ENCODE measurements at places on chromosomes 4 and X.
A peak's percentile ranks its signal among the peaks of the same experiment; 100 is the strongest.

DNA sequence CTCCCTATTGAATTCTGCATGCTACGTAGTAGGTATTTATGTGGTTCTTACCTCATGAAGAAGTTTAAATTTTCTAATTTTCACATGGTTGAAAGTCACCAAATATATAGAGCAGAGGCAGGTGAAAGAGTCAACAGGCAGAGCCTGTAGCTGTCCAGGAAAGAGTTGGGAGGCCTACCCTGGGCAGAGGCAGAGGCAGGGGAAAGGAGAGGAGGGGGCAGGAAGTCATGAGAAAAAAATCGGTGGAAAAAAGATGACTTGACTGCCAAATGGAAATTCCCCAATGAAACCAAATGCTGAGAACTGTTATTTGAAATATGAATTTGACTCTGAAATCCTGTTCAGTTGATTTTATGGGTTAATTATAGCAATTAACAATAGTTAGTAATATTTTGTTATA lies 23.1 kb upstream of the GPR34 start:
- no peak for DNase-seq

DNA sequence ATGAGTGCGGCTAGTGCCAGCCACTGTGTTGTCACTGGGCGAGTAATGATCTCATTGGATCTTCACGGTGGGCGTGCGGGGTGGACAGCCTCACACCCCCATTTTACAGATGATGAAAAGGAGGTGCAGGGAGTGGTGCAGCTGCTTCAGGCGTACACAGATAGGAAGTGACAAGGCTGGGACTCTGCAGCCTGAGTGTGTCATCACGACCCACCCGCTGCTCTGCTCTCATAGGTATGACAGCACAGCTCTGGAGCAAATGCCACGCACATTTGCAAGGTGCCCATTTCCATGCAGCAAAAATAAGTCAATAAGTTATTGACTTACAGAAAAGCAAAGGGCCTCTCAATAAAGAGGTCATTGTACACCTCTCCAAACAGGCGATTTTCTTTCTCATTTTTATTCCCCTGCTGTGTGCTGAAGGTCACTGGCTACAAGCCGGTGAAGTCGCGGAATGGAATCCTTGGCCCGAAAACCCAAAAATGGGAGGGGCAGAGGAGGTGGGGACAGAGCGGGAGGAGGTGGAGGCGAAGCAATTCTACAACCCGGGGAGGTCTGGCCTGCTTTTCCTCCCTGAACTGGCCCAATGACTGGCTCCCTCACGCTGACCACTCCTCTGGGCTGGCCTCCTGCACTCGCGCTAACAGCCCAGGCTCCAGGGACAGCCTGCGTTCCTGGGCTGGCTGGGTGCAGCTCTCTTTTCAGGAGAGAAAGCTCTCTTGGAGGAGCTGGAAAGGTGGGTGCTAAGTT lies at the start of gene SOD3:
TSS of gene SOD3 (plus strand) at position 658 of the 750 bp plus-strand sequence. CDS start 3,949 bp downstream, outside the sequence.
- DNase-seq, result peak; percentile 31

DNA sequence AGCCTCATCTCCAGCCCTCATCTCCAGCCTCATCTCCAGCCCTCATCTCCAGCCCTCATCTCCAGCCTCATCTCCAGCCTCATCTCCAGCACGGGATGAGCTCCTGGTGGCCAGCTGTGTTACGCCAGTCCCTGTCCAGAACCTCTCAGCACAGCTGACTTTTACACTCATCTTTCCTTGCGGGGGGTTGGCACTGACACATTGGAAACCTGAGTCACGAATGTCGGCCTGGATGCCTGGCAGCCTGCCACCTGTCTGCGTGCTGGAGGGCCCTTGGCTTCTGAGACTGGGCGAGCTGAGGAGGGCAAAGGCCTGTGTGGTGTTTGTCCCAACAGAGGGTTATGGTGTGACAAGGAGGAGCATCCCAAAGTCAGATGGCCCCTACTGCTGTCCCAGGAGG lies 66.1 kb upstream of the HGFAC start:
- DNase-seq, result no peak

DNA sequence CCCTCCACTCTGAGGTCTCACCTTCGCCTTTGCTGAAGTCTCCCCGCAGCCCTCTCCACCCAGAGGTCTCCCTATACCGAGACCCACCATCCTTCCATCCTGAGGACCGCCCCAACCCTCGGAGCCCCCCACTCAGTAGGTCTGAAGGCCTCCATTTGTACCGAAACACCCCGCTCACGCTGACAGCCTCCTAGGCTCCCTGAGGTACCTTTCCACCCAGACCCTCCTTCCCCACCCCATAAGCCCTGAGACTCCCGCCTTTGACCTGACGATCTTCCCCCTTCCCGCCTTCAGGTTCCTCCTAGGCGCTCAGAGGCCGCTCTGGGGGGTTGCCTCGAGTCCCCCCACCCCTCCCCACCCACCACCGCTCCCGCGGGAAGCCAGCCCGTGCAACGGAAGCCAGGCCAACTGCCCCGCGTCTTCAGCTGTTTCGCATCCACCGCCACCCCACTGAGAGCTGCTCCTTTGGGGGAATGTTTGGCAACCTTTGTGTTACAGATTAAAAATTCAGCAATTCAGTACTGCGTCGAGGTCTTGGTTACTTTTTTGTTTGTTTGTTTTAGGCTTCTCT lies 5.0 kb downstream of the SOD3 start:
- no peak for DNase-seq

GRCh38 chrX:71911731-71912050 lies 1.0 kb downstream of the NHSL2 start:
- DNase-seq, result no peak

DNA sequence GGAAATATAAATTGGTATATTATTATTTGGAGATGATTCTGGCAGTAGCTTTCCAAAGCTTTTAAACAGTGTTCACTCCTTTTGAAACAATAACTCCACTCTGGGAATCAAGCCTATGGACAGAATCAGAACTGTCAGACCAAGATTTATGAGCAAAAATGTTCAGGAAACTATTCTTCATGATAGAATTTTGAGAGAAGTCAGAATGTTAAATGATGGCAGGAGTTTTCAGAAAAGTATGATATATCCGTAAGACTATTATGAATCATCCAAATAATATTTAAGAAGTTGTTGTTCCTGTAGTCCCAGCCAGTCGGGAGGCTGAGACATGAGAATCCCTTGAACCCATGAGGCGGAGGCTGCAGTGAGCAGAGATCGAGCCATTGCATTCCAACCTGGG lies 50.5 kb upstream of the ADGRG2 start:
- no peak for DNase-seq

DNA sequence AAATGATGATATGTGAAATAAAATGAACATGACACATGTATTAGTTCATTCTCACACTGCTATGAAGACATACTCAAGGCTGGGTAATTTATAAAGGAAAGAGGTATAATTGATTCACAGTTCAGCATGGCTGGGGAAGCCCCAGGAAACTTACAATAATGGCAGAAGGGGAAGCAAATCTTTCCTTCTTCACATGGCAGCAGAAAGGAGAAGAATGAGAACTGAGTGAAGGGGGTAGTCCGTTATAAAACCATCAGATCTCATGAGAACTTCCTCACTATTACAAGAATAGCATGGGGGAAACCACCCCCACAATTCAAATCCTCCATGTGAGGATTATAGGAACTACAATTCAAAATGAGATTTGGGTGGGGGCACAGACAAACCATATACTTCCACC lies 243.9 kb upstream of the GYPA start:
- no peak for DNase-seq

DNA sequence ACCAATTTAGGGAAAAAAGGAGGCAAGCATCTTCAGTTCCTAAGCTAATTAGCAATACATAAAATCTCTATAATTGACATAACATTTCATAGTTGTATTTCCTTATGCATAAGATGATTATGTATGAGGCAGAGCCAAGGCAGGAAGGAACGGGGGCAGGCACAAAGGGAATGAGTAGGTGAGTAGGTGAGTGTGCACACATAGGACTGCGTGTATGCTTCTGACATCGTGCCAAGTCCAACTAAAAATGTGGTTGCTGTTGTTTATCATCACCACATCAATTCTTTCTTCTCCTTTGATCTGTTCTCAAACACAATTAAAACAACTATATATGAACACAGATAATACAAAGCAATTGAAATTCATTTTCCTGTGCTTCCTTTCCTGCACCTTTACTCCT lies 131.2 kb downstream of the UNC5C start:
- no peak for DNase-seq

DNA sequence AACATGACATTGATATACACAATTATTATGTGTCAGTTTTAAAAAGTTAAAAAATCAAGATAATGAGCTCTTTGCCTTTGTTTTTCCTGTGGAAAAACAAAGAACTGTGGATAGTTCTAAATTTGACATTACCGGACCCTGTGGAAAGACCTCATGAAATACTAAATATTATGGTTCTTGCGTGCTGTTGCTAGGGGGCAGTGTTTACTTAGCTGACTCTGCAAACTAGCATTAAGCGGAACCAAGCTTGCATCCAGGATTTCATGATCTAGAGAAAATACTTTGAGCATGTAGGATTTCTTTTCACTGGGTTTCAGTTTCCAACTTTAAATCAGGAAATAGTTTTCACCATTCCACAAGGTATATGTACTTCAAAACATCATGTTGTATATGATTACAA lies 33.6 kb downstream of the CLCN4 start:
- DNase-seq, result no peak

DNA sequence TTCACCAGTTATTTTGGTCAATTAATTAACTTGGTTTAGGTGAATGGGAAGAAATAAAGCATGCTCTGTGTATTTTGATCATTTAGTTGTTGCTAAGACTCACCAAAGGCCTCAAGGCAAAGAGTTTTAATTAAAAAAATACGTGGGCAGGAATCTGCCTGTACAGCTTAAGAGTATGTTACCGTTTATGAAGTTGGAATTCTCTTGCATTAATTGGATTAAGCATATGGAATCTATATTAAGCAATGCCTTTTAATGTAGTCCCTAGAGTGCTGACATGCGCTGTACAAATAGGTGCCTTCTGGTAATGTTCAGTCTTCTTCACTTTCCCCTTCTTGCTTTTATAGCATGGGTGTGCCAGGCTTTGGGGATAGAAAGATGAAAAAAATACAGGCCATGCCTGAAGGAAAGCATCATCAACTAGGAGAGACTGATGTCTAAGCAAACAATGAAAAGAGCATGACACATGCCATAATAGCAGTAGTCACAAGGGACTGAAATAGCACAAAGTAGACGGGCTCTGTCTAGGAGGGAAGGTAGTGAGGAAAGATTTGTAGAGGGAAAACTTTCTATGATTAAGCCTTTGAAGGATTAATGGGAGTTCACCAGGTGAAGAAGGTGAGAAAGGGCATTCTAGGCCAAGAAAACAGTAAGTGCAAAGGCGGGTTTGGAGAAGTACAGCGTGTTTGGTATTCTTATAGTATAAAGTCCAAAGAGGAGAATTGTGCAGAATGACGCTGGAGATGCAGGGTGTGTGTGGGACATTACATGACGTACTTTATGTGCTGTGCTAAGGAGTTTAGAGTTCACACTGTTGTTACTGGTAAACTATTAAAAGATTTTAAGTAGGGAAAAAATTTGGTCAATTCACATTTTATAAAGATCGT lies 226.1 kb upstream of the ANXA3 start:
- DNase-seq, result no peak

DNA sequence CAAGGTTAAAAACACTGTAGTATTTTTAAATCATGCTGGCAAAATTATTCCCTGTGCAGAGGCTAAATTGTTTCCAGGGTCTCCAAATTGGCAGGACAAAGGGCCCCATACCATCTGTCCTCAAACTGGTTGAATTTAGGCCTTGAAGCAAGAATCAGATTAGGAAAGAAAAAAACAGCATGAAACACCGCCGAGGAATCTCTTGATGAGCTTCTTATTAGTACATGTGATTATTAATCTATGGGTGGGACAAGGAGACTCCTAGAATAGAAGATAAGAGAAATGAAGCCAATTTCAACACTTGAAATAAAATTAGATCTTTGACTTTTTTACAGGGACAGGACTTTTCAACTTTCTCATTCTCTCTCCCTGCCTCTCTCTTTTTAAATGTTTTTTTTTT lies 7.1 kb upstream of the CLNK start:
- no peak for DNase-seq

DNA sequence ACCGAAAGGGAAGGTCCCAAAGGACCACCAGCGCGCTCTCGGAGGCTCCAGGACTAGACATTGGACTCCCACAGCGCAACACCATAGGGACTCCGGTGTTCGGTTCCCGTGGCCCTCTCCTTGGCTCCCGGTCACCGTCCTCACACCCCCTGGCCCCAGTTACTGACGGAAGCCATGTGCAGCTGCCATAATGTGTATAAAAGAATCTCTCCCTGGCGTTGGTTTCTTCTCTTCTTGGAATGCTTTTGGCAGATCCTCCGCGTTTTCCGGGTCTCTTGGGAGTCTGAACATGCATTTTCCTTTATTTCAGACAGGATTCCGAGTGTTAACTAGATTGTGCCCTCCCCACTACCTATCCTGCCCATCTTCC lies 69.8 kb downstream of the FBXO8 start:
- no peak for DNase-seq

GRCh38 chrX:44744799-44745198 lies 99.0 kb upstream of the DUSP21 start:
- no peak for DNase-seq

DNA sequence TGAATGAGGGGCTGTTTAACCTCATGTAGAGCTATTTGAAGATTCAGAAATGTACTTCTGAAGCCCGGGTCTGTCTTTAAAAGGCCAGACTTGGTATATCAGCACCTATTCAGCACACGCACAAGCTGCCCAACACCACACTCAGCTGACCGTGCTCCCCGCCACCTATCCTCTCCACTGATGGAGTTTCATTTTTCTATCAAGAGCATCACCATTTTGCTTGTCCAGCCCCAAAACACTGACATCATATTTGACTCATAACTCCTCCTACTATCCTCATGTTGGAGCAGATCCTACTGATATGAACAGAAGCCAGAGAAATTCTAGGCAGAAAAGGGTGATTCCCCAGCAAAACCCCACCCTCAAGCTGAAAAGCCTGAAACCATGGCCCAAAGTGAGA lies 100.3 kb downstream of the SORBS2 start:
- DNase-seq, result no peak

DNA sequence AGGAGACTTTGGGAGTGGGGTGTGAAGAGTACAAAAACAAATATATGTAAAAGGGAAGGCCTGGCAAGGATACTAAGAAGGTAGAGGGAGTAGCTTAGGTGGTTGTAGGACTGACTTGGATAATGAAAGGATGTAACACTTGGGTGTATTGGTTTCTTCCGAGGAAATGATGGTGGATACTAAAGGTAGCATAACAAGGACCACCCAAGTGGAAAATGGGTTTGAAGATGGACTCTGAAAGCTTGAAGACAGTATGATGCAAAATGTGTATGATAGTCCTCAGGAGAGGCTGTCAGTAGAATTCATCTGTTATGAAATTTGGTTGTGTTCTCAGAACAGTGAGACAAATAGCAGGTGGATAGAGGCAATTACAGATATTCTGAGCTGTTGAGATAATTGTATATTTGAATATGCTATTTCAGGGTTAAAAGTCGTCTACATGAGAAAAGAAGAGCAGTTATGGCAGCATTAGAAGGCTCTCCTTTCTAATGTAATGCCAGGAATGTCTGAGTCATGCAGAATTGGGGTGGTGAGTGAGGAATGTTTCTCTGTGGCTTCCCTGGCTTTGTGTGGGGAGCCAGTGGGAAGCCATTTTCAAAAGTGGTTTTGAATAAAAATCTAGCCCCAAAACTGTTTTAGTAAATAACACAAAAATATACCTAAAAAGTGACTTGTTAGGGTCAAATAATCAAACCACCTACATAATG lies 75.6 kb downstream of the FHIP1A start:
- no peak for DNase-seq

Data from left renal pelvis (tissue), 4 donors.